ENCODE measurements at places on chromosomes 11 and 22. TPM values are rescaled to one million over a fixed set of nuclear protein-coding genes. Genes with fewer than 3 reads are reported as not detected.

DNA sequence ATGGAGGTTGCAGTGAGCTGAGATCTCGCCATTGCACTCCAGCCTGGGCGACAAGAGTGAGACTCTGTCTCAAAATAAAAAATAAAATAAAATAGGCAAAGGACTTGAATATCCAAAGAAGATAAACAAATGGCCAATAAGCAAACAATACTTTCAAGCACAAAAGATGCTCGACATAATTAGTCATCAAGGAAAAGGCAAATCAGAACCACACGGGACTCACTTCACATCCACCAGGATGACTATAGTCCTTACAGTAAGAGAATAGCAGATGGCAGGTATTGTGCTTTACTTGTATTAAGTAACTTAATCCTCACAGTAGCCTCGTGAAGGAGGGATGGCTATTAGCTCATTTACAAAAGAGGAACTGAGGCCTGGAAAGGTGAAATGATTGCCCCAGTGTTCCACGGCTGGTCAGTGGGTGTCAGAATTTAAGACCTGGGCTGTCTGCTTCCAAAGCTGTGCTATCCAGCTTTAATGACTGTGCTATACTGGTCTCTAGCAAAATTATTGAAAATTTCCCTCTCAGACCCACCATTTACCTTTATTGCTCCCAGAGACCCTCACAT lies 40.2 kb upstream of the RBFOX2 start:
- no peak for DNase-seq

GRCh38 chr22:32897400-32897799 lies 95.9 kb downstream of the TIMP3 start:
- DNase-seq, result peak; percentile 86

DNA sequence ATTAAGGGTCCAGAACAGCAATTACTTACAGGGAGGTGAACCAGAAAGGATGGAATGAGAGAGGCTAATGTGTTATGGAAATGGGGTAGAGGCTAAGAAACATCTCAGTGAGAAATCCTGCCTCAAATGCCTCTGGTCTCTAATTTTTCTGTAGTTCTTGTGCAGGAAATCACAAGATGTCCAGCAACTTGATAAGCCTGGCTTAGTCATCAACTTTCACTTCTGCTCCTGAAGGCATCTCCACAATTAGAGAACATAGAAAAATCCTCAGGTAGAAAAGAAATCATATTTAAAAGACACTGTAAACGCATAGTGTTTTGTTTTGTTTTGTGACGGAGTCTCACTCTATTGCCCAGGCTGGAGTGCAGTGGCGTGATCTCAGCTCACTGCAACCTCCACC lies 18.7 kb downstream of the MRGPRX4 start:
- no peak for DNase-seq

- peak; percentile 65 for DNase-seq
Observed at GRCh38 chr11:63813563-63814382, 517 bp downstream of the SPINDOC start.

DNA sequence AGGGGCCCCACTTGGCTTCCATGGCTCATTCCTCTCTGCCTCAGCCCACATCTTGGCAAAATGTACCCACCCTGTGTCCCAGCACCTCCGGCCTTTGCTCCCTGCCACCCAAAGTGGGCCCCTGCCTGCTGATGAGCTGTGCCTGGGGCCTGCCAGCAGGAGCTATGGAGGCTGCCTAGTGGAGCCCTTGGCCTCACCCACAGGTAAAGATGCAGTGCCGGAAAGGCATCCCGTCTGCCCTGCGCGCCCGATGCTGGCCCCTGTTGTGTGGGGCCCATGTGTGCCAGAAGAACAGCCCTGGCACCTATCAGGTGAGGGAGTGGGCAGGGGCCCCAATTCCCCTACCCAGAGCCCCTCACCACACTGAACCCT lies 1.3 kb downstream of the TBC1D10C start:
- no peak for DNase-seq

- DNase-seq, result no peak
Observed at GRCh38 chr11:61011229-61011870, 39.9 kb downstream of the CD6 start.

DNA sequence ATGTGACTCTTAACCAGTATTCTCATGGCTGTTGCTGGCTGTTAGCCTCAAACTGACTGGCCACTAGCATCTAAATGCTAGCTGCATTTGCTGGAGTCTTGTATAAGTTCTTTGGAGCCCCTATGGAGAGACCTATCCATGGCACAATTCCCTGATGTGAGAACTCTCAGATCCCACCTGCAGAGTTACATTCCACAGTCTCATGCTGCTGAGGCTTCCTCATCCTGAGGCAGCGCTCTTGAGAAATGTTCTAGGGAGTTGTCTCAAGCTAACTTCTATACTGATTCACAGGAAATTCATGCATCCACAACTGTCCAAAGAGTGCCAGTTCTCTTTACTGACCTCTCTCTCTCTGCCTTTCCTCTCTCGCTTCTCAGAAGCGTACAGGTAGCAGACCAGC lies 218.0 kb upstream of the PITPNB start:
- DNase-seq, result no peak

GRCh38 chr11:102407901-102408300 lies 44.7 kb downstream of the TMEM123 start:
- DNase-seq, result no peak

DNA sequence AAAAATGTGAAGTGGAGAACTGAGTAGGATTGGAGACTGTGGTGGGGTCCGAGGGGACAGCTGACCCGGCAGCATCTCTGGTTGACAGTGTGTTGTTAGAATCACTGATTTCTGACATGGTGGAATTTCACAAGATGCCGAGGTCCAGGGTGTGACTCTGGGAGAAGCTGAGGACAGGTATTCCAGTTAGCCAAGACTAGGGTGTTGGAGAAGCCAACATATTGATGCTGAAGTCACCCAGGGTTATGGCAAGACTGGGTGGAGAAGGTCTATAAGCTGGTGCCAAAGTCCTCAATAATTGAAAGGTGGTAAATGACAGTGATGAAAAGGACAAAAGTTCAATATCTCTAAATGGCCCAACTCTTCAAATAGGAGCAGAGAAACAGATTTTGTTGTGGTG lies 86.1 kb downstream of the ME3 start:
- no peak for DNase-seq

DNA sequence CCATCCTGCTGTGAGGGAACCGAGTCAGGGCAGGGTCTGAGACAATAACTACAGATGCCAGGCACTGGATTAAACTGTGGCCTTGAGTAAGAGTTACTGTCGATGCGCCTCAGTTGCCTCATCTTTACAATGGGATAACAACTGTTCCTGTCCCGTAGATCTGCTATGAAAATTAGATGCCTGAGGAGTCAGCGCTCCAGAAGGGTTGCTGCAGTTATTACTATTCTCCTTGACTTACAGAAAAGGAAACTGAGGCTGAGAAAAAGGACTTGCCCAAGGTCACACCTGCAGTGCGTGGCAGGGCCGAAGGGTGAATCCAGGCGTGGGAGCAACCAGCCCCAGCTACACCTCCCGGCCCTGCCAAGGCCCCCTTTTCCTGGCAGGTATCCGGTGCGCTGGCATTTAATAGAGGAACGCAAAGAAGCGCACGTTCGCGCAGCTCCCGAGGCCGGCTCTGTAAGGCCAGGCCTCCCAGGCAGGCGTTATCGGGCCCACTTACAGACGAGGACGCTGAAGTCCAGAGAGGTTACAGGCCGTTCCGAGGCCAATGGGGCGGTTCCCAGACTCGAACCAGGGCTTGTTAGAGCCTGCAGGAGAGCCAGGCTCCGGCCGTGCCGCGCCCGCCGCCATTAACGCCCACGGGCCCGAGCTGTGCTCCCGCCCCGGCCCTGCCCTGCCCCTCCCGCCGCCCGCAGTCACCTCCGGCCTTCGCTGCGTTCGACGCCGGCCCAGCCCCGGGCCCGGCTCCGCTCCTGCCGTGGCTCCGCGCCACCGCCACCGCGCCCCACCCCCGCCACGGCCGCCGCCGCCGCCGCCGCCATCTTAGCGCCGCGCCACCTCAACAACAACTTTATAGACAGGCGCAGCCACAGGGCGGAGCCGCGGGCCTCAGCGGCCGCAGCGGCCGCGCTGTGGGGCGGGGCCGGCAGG lies at the start of gene C11orf68:
TSS of gene C11orf68 (minus strand) at position 852 of the 930 bp plus-strand sequence. CDS start at position 821, 31 bp downstream.
- DNase-seq, result peak; percentile 52

GRCh38 chr11:107508201-107508857 lies 50.7 kb upstream of the CWF19L2 start:
- DNase-seq, result no peak

GRCh38 chr11:80186692-80187091 lies 745.9 kb upstream of the TENM4 start:
- no peak for DNase-seq

Gene PHOX2A
- total RNA-seq, result not detected

Gene MS4A3
- not detected for total RNA-seq

Gene BRSK2
- not detected for total RNA-seq

Gene CYB5R2
- total RNA-seq, result 0.68 TPM

Gene PLET1
- not detected for total RNA-seq
